Trophoblast cell (in vitro differentiated cells and primary cell): ENCODE measurements at places on chromosomes 16 and 17.

DNA sequence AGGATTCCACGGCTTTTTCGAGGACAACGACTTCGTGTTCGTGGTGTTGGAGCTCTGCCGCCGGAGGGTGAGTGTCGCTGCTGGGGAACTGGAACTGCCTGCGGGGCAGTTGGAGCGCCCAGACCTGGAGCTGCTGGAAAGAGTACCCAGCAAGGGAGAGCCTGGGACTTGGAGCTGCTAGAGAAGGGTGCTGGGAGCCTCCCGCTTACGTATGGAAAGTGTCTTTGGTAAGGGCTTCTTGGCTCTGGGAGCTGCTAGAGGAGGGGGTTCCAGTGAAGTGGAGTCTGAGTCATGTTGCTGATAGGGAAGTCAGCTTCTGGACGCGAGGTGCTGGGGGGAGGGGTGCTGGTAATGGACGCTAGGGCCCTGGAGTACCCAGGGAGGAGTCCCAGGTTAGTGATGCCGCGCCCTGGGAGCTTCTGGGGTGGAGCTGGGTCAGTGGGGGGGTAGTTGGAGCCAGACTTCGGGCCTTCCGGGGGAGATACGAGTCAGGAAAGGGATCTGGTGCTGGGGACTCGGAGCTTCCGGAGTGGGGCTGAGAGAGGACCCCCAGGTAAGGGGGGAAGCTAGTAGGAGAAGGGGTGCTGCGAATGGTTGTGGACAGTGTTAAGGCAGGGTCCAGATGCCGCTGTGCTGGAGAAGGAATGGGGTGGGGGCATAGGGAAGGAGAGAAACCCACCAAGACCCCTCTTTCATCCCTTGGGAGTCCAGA is 741 bp downstream of the PLK1 start:
- no peak for DNase-seq

DNA sequence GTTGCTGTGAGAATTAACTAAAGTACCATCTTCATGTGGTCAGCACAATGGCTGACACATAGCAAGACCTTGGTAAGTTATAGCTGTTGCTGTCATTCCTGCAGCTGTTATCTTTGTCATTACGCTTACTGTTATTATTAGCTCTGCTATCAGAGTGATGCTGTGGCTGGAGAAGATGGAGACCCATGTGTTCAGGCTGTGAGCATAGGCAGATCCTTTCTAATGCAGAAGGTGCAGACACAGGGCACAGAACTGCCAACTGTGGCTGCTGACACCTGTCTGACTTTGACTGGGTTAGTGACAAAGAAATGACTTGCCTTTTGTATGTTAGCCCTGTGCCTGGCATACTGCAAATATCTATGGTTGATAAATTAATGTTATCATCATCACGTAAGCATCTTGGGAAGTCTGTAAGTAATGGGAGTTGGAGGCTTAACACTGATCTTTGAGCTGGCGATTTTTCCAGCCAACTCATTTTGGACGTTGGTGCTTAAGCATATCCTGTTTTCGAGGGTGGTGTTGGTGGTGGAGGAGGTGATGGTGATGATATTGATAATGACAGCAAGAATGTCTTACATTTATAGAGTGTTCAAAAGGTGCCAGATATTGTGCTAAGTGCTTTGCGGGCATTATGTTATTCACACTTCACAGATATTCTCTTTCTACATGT is 695.3 kb downstream of the WWOX start:
- DNase-seq, result no peak

- no peak for DNase-seq
Observed at GRCh38 chr17:1012823-1013728, 16.1 kb downstream of the TIMM22 start.

- no peak for DNase-seq
Observed at GRCh38 chr16:86383488-86384262, 126.7 kb upstream of the FOXF1 start.

GRCh38 chr17:63997341-63998048 is 656 bp upstream of the PRR29 start:
- no peak for DNase-seq

DNA sequence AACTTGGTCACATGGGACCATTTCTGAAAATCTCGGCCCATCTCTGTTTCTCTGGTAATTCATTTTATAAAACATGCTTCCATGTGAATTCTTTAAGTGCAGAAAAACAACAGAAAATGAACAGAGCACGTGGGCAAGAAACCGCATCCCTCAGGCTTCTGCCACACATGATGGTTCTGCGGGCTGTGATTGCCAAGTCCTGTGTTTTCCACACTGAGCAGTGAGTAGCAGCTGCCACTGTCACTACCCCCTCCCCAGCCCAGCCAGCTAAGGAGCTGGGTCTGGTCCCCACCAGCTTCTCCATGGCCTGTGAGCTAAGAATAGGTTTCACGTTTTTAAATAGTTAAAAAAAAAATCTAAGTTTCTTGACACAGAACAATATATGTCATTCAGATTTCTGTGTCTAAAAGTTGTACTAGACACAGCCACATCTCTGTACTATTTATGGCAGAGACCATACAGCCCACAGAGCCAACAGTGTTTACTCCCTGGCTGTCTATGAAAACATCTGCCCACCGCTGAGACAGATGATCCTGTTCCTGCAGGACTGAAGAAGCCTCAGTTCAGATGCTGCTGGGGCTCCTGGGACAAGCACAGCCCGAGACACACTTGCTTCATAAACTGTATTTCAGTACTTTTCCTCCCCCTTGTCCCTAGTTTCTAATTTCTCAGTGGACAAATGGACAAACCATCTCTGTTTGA is 41.5 kb downstream of the USP22 start:
- DNase-seq, result no peak

DNA sequence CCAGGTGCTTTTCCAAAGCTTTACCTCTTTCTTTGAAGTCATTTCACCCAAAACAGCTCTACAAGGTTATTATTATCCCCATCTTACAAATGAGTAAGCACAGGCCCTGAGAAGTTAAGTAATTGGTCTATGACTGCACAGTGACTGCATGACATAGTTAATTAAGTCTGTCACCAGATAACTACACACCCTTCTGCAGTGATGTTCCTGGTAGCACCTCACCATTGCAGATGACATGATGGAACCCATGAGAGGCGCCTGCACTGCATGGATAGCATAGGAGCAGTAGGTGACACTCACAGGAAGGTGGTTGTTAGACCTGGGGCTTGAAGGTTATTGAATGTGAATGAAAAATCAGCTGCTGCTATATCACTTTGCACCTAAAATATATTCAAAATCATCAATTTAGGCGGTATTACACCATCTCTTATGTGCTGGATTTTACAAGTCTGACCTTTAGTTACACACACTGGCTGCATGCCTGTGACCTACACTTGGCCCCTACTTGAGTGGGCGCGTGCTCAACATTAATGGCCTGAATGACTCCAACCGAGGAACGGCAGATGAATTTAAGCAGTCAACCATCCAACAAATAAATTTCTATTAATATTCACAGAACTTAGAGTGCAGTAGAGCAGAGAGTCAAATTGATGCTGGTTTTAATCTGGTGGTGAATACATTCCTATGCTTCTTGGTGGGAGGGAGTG is 239.6 kb downstream of the CDH11 start:
- DNase-seq, result no peak

DNA sequence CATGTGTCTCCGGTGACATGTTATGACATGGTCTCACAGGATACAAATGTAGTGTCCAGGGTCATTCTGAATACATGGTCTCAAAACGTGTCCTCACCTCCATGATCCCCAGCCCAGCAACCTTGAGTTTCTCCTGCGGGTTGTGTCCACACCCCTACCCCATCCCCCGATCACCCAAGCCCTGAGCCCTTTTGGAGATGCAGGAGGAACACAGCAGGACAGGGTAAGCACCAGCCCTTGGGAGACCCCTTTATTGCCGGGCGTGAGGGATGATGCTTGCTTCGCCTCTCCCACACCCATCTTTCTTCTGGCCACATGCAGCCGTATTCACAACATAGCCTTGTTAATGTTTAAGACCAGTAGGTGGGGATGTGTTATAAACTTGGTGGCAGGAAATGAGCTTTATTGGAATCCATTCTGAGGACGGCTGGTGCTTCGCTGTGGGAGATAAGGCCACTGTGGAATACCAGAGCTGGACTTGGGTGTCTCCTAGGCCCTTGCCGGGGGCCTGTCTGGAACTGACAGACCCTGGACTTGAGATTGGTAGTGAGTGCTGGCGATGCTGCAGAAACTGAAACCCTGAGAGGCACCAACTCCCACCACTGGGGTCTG is 5.5 kb downstream of the TMEM132E start:
- peak; percentile 44 for DNase-seq

- DNase-seq, result no peak
Observed at GRCh38 chr17:61427567-61427966, 24.7 kb upstream of the TBX4 start.

- no peak for DNase-seq
Observed at GRCh38 chr17:62713086-62713881, 85.8 kb downstream of the MRC2 start.

GRCh38 chr16:4298761-4299522 is 16.9 kb upstream of the GLIS2 start:
- DNase-seq, result peak; percentile 92

DNA sequence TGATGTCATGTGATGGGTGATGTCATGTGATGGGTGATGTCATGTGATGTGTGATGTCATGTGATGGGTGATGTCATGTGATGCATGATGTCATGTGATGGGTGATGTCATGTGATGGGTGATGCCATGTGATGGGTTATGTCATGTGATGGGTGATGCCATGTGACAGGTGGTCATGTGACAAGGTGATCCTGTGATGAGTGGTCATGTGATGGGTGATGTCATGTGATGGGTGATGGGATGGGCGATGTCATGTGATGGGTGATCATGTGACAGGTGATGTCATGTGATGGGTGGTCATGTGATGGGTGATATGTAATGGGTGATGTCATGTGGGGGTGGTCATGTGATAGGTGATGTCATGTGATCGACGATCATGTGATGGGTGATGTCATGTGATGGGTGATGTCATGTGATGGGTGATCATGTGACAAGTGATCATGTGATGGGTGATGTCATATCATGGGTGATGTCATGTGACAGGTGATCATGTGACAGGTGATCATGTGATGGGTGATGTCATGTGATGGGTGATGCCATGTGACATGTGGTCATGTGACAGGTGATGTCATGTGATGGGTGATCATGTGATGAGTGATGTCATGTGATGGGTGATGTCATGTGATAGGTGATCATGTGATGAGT is 17.2 kb downstream of the CD300LB start:
- DNase-seq, result peak; percentile 59

GRCh38 chr16:16075488-16076422 is 126.3 kb downstream of the ABCC1 start:
- no peak for DNase-seq

DNA sequence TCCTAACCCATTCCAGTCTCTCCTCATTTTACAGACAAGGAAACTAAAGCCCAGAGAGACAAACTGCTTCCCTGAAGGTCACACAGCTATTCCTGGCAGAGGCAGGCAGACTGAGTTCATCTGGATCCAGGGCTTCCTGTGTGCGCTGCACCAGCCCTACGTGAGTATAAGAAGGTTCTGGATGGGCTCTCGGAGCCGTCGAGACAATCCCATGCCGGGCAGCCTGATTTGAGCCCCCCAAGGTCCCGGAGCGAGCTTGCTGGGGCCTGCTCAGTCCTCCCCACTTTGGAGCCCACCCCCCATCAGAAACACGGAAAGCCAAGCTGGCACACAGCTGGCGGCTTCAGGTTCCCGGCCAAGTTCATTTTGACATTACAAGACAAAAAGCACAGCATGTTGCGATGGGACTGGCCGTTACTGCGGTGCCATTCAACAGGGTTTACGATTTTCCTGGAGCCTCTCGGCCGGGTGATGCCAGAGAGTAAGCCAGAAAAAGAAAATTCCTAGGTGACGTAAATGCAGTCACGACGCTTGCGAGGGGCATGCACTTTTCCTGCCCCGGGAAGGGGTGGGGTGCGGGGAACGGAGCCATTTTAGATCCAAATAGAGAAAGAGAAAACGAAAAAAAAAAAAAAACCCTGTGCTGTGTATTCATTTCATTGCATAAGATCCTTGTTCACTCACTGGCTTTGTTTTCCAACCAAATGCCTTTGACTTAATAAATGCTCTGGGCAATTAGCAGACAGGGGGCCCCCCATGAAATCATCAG is 167.1 kb upstream of the FOXF1 start:
- DNase-seq, result no peak

DNA sequence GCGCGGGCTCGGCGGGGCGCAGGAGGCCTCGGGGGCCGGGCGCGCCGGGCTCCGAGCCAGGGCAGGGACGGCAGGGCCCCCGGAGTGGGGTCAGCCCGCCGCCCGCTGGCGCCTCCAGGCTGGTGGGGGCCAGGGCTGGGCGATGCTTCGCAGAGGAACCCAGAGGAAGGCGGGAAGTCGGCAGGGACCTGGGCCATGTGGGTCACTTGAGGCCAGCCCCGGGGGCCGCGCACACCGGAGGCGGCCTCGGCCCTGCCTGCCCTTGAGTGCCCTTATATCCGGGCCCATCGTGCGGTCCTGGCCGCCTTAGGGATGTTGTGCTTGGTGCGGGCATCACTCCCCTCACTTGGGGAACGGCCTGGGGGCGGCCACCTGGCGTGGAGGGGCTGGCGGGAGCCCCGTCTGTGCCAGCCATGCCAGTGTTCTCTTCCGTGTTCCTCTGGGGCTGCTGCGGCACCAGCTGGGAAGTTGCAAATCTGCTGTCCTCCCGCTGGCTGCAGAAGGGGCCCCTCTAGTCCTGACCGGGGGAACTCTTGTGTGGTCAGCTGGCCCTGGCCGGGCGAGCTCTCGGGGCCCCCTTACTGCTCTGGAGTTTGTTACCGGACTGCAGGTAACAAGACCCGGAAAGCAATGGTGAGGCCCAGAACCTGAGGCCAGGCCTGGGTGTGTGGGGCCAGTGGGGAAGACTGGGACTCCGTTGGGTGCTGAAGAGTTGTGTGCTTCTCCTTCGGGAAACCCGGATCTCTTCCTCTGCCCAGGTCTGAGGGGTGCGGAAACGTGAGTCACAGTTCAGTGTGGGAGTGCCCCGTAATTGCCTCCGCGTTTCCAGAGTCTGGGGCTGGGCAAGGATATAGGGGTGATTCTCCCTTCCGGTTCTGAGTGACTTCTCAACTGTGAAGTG is 849 bp downstream of the CAPN15 start:
- DNase-seq, result peak; percentile 38

- DNase-seq, result no peak
Observed at GRCh38 chr16:26802965-26803364, 263.8 kb upstream of the C16orf82 start.

- DNase-seq, result no peak
Observed at GRCh38 chr17:60535382-60536279, 9.6 kb upstream of the APPBP2 start.

- DNase-seq, result no peak
Observed at GRCh38 chr17:48930435-48930873, 14.2 kb downstream of the SNF8 start.

- peak; percentile 71 for DNase-seq
Observed at GRCh38 chr16:10080051-10080772, 102.0 kb downstream of the GRIN2A start.

GRCh38 chr17:17182598-17183136 is 23.5 kb downstream of the PLD6 start:
- DNase-seq, result no peak

DNA sequence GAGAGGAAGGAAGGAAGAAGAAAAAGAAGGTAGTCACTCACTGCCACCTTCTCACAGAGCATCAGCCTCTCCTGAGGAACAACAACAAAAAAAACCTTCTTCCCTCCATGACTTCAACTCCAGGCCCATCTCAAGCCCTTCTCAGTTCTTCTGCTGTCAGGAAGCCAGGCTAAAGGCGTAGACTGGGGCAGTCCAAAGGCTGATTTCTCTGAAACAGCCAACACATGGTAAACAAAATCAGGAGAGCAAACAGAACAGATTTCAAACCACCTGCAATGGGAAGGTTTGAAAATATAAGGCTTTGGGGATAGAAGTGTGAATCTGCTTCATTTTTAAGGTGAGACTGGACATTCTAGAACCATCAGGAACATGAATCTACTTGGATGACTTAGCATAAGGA is 157.3 kb upstream of the DNAH9 start:
- no peak for DNase-seq
